Fibroblast of skin of right quadriceps (primary cell): ENCODE measurements at places on chromosomes 5 and 9.

DNA sequence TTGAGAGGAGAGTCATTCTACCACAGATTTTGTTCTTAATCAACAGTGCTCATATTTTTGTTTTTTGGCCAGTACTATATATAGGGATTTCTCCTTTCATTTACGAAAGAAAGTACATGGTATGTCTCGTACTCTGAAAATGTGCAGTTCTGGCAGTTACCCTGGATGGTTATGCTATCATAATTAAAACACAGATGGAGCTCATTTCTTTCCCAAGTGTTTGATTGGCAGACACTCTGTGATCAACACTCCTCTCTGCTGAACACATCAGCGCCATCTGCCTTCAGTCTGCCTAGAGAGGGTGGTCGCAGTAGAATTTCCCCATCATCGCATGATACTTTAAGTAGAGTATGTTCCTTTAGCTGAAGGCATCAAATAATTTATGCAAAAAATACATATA, 64.5 kb downstream of the PAM start:
- DNase-seq, result peak; percentile 46

GRCh38 chr5:169993485-169993790, 13.1 kb upstream of the INSYN2B start:
- no peak for DNase-seq

DNA sequence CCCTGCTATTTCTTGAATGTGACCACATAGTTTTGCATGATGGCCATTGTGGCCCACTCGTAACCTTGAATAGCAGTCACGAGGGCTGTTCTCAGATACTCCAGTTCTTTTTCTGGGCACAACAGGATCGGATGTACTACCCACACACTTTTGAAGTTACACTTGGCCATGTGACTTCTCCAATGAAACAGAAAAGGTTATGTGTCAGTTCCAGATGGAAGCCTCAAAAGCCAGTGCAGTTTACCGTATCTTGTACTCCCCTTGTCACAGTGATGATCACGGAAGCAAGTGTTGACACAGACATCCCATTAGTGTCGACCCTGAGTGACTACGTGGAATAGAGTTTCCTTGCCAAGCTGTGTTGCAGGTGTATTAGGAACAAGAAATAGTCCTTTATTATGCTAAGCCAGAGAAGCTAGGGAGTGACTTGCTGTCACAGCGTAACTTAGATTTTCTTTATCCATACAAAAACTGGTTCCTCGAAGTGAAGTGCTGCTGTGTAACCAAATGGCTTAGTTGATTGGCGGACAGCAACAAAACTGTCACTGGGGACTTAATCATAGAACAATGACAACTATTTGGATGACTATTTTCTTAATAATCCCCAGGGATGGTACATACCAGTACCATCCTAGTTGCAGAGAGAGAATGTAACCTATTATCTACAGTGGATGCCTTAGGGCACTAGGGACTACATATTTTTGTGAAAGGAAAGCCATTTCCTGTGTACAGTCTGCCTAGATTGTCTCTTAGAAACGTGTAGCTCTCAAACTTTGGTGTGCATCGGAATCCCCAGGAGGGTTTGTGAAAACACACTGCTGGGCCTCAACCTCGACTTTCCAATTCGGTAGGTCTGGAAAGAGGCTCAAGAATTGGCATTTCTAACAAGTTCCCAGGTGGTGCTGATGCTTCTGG, 90.1 kb upstream of the DMRT1 start:
- peak; percentile 71 for DNase-seq

DNA sequence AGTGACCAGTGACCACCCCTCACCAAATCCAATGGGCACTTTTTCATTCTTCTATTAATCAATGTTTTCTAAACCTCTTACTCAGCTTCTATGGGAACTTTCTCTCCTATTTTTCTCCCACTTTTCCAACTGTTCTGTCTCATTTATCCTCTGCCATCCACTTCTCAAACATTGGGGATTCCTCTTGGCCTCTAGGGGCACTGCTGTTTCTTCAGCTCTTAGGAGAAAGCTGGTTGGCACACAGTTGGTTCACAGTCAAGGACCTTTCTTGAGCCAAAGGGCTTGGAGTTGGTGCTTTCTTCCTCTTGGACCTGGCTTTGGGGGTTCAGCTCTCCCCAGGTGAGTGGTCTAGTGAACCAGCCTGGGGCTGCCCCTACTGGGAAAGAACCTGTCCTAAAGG, 112.2 kb upstream of the LHFPL2 start:
- no peak for DNase-seq

- no peak for DNase-seq
Measured at GRCh38 chr5:140647042-140647419, 399 bp downstream of the NDUFA2 start.

GRCh38 chr9:131799177-131799823, 59.4 kb upstream of the RAPGEF1 start:
- peak; percentile 38 for DNase-seq

DNA sequence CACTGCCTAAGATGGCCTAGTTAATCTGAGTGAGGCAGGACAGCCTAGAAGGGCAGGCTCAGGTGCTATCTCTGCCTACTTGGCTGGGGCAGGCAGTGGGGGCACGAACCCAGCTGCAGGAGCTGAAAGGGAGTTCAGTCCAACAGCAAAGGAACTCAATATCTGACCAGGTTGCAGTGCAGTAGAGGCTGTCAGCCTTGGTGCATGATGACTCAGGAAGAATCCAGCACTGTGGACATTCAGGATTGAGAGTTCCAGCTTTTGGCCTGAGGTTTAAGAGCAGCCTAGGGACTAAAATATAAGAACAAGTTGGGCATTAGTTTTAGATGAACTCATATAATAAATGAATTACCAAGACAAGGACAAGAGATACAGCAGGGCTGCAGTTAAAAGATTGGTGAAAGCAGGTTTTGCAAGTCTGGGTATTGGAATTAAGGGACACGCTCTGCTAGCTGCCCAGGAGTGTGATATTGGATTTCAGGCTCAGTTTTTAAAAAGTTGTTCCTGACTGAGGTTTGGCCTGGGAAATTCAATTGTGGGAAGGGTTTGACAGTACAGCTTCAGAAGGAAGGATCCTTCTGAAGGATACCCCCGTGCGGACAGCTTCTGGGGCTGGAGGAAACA, 64.7 kb upstream of the ATG10 start:
- DNase-seq, result no peak

GRCh38 chr9:130680836-130681768, 12.5 kb upstream of the EXOSC2 start:
- DNase-seq, result peak; percentile 68

DNA sequence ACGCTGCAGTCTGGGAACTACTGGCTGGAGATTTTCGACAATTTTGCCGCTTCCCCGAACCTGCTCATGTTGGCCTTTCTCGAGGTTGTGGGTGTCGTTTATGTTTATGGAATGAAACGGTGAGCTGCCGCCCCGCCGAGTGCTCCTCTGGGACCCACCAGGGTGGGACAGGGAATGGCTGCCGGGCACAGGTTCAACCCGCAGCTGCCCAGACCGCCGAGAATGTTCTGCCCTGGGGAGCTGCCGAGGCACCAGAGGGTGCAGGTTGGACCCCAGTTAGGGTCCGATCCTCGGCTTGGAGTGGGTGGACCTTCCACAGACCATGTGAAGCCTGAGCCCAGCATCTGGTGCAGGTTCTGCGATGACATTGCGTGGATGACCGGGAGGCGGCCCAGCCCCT, 19.1 kb downstream of the SLC6A18 start:
- DNase-seq, result no peak

GRCh38 chr5:147966326-147966725, 60.0 kb upstream of the C5orf46 start:
- DNase-seq, result no peak

GRCh38 chr9:98488571-98489312, 220.0 kb downstream of the GABBR2 start:
- peak; percentile 97 for DNase-seq

GRCh38 chr9:98862936-98863335, 55.5 kb downstream of the GALNT12 start:
- no peak for DNase-seq

DNA sequence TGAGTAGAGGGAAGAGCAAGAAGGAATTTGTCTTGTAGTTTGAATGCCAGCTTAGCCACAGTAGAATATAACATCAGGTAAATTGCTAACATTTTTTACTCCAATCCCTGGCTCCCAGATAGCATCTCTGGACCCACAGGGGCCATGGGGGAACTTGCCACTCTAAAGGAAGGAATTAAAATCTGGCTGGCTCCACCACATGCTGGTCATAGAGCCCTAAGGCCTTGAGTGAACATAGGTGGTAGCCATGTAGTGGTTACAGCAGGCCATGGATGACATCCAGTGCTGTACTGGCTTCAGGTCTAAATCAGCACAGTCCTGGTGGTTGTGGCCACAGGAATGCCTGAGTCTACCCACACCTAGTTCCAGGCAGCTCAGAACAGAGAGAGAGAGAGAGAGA, 109.9 kb upstream of the RGMB start:
- DNase-seq, result no peak

- peak; percentile 40 for DNase-seq
Measured at GRCh38 chr5:103582364-103582763, 19.8 kb upstream of the NUDT12 start.
